ENCODE measurements at places on chromosomes 11 and 22.

DNA sequence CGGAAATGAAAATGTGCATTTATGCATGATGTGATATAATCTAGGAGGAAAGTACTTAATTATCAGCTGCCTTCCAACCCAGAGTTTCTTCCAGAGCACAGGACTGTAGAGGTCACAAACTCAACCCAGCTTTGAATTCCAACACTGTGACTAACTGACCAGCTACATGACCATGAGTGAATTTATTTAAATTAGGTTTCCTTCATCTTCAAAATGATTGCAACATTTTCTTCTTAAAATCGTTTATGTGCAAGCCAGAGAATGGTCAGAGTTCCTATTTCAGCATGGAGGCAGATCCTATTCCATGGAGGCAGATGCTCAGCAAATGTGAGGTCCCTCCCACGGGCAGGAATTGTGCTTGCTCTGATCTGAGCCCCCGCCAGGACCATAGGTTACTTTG is 42.4 kb downstream of the OSBP start:
- peak; percentile 48 for DNase-seq

GRCh38 chr11:119896387-119897045 is 167.5 kb upstream of the NECTIN1 start:
- DNase-seq, result no peak

DNA sequence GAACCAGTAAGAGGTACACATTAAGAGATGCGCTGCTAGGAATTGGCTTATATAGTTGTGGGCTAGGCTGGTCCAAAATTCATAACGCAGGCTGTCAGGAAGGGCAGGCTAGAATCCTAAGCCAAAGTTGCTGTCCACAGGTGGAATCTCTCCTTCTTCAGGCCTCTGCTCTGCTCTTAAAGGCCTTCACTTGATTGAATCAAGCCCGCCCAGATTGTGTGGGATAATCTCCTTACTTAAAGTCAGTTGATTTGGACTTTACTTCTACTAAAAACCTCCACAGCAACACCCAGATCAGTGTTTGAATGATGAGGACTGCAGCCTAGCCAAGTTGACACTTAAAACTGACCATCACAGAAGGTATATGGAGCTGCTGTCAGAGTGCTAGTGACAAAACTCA is 68.8 kb downstream of the LRRC32 start:
- DNase-seq, result no peak

DNA sequence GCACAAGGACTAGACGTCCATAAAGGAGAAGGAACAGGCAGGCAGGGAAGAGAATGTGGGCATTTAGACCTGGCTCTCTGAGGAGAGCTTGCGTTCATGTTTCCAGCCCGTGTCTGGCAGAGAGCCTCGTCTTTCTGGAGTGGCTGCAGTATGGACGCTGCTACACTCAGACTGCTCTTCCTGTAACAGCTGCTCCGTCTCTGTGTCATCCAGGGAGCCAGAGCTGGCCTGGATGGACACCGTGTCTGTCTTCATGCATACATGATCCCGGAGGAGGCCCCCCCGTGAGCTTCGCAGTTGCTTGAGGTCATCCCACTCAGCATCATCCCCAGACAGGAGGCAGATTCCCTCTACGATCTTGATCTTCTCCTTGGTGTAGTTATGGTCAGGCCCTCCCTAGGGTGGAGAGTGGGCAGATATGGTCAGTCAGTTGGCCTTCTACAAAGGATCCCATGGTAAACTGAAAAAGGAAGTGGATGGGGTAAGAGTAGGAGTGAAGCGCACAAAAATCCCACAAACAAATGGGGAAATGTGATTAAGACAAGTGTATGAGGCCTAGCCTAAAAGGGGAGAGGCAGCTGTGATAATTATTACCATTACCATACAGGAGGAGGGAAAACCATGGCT is 13.0 kb upstream of the CKAP5 start:
- DNase-seq, result no peak

DNA sequence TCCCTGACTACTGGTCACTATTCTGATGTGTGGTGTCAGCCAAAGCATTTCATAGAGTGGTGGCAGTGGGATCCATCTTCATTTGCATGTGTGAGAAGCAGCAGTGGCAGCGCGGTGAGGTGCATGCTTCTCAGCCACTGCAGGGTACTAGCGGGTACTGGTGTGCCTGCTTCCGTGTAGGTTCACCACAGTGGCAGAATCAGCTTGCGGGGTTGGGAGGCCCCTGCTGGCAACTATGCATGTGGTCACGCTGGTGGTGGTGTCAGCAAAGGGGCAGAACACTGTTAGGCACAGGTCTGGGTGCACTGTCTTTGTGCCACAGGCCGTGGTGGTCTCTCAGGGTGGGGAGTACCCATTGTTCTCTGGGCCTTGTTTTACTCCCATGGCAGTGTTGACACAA is 286.4 kb upstream of the TENM4 start:
- no peak for DNase-seq

DNA sequence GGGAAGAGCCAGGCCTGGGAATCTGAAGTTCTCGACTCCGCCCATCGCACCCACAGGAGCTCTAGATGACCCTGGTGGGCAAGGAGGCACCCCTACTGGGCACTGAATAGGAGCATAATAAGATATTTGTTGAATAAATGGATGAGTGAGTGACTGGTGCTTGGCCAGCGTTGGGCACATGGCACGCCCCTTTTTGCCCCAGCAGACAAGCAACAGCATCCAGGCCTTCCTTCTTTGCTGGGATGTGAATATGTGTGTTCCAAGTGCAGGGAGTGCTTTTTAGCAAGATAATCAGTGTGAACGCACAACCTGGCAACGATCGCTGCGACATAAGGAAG is 443 bp upstream of the CELF1 start:
- DNase-seq, result no peak

DNA sequence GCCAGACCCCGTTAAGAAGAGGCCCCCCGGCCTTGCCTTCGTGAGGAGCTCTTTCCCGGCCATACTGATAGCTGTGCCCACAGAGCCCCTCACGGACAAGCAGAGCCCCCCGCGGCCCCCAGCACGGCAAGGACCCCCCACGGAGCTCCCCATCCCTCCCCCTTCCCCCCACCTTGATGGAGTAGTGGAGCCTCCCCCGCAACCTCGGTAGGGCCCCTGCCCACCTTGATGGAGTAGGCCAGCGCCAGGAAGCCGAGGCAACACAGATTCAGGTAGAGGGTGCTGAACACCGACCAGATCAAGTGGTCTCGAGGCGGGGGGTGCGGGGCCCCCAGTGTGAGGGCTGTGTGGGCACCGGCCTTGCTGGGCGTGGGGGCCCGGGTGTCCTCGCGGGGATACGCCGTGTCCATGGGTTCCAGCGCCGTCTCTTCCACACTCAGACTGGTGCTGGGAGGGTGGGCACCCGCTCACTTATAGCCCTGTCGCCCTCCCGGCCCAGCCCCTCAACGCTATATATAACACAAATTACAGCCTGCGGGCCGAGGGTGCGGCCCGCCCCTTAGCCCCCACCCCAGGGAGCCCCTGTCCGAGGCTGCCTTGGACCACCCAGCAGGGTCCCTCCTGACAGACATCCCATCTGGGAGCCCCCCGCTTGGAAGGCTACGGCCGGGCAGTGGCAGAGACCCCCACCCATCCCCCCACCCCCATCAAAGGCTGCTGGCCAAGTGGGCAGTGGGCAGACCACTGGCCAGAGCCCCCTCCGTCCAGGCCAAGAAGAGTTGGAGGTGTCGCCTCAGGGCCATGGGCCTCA is at the start of gene IFITM5:
IFITM5 (minus strand) TSS at position 446 of the 811 bp plus-strand sequence; CDS start at position 410, 36 bp downstream.
- no peak for DNase-seq

DNA sequence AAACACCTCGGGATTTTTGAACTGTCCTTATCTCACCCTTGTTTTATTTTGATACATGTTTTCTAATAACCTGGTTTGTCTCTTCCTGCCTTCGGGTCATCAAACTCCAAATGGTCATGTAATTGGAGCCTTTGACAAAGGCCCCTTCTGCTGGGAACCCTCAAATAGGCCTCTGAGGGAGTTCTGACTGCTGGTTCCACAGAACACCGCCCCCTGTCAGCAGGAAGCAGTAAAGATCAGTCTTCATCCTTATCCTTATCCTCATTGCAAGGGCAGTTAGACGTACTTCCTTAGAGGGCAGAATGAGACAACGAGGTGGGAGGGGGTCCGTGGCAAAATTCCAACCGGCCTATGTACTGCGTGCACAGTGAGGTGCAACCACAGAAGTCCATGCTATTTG is 12.1 kb downstream of the TRIM51 start:
- DNase-seq, result peak; percentile 3

DNA sequence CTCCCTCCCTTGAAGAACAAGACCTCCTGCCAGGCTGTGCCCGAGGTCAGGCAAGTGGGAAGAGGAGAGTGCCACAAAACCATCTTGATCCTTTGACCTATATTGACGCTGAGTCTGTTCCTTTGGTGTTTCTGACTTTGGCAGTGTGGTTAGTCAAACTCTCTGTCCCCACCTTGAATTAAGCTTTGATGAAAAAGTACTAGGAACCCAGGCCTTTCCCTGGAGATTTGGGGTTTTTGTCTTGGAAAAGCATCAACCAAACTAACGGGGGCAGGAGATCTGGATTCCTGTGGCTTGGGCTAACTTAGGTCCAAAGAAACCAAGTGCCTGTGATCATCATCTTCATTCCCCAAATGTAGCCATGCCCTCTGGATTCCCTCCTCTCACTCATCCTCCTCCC is 40.4 kb downstream of the ARFGAP2 start:
- no peak for DNase-seq

DNA sequence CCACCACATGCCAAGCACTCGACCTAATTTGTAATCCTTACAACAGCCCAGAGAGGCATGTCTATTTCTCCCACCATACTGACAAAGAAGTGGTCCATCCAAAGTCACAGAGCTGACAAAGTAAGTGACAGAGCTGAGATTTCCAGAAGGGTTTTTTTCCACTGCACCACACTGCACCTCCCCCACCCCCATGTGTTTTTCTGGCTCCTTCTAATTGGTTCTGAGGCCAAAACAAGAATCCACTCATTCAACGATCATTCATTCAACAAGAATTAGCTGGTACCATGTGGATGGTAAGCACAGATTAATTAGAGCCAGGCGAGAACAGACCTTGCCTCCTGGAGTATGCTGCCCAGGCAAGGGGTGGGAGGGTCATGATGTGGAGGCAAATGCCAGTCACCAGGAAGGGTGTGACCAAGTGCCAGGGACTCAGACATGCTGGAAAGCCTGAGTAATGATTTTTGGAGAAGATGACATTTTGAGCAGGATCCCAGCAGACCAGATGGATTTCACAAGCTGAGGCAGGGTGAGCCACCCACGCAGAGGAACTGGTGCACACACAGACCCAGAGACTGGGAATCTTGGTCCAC is 14.9 kb upstream of the PRG2 start:
- DNase-seq, result no peak

GRCh38 chr11:122165607-122166371 is 49.8 kb upstream of the BLID start:
- no peak for DNase-seq

DNA sequence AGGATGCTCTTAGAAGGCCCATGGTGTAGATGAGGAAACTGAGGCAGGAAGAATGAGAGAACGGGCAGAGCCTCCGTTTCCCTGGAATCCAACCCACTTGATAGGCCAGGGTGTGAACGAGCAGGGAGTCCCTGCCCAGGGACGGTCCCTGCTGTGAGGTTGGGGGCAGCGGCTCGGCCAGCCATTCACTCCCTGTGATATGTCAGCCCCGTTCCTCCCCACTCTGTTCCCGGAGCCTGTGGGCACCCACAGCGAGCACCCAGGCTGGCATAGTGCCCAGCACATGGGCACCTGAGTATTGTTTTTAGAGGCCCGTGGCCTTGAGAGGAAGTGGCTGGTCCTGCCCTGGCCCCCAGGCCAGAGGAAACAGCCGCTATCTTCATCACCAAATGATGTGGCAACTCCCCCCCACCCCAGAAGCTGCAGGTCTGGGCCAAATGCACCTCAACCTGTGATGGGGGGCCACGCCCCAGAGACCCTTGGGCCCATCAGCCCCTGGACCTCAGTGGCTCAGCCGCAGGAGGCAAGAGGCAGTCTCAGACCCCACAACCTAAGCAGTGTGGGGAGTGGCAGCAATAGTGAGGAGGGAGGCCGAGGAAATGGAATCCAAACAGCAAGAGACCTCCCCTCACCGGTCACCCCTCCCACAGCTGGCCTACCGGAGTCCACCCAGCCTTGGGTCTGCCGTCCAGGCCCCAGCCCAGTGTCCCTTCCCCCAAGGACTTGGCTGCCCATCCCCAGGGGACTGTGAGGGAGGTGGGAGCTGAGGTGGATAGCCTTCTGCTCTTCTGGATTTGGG is 2.1 kb downstream of the ALDH3B1 start:
- DNase-seq, result no peak

GRCh38 chr11:96207459-96208449 is 135.2 kb downstream of the MAML2 start:
- DNase-seq, result peak; percentile 80

DNA sequence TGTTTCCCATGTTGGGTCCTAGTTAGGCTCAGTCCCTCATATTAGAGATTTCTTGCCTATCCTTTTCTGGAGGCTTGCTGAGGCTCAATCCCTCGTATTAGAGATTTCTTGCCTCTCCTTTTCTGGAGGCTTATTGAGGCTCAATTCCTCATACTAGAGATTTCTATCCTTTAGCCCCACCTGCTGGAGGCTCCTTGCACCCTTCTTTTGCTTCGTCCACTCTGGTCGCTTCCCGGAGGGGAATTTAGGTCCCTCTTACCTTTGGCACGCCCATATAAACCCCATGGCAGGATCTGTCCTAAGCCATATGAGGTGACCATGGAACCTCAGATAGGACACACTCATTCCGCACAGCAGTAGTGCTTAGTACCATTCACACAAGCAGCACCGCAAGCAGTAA is 15.9 kb downstream of the CYP2D6 start:
- DNase-seq, result no peak

DNA sequence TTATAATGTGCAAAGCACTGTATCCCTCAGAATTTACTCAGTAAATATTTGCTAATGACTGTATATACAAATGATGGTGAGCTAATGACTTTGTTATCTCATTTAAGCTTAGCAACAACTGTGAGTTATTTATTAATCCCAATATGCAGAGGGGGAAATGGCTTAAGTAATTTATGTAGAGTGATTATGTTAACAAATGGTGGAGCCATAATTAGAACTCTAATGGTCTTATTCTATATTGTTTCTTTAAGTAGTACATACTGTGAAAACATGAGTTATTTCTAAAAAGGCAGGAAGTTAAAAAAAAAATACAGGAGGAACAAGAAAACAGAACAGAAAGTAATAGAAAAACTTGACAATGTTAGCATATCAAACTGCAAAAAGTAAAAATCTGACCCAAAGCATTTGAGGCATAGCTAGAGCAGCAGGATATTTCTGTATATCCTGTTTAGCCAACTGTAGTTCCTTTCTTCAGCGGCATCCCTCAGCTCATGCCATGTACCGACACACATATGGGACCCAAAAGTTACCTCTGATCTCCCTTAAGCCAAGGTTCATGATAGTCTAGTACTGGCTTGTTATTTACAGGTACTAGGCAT is 94.2 kb downstream of the FCHSD2 start:
- no peak for DNase-seq

- no peak for DNase-seq
Measured at GRCh38 chr11:78810559-78811009, 235.9 kb upstream of the NARS2 start.

GRCh38 chr22:28855355-28856094 is 27.8 kb upstream of the ZNRF3 start:
- peak; percentile 60 for DNase-seq

- DNase-seq, result no peak
Measured at GRCh38 chr11:93655047-93655446, 6.4 kb upstream of the CEP295 start.

All from HT1080 (cell line).